Daoy (cell line): ENCODE measurements at places on chromosomes 5 and 9. TPM values are rescaled to one million over a fixed set of nuclear protein-coding genes. Genes with fewer than 3 reads are reported as not detected.

SEMA4D gene
- 2.3 and 4.5 TPM in 2 replicates for total RNA-seq

TOR4A gene
- 13.4 and 18.7 TPM in 2 replicates for total RNA-seq

KCTD16 gene
- 0.63 and 0.65 TPM in 2 replicates for total RNA-seq

SKP2 gene
- total RNA-seq: 31.2 and 33.0 TPM in 2 replicates

ADGRD2 gene
- total RNA-seq: 0.23 TPM in 1 of 2 replicates, not detected in the other

ARHGEF39 gene
- total RNA-seq: 2.9 and 4.2 TPM in 2 replicates

- DNase-seq: no peak
These were observed 74.0 kb downstream of the DIRAS2 start for GRCh38 chr9:90568667-90569066.

- no peak for DNase-seq
These were observed 125.3 kb downstream of the GABBR2 start for GRCh38 chr9:98583417-98583816.

DNA sequence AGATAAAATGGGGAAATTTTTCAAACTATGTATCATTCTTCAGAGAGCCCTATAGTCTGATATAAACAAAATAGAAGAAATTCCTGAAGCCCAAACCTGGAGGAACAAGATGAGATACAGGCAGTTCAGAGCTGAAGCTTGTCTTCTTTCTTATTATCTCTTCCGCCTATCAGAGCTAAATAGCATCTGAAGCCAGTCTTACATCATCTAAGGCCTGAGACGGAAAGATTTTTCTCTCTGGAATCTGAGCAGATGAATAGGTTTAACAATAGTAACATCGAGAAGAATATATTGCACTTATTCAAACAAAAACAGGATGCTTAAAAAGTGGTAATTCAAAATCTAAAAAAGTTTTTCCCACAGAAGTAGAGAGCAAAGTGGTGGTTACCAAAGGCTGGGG, 59.8 kb downstream of the LPAR1 start:
- no peak for DNase-seq

DNA sequence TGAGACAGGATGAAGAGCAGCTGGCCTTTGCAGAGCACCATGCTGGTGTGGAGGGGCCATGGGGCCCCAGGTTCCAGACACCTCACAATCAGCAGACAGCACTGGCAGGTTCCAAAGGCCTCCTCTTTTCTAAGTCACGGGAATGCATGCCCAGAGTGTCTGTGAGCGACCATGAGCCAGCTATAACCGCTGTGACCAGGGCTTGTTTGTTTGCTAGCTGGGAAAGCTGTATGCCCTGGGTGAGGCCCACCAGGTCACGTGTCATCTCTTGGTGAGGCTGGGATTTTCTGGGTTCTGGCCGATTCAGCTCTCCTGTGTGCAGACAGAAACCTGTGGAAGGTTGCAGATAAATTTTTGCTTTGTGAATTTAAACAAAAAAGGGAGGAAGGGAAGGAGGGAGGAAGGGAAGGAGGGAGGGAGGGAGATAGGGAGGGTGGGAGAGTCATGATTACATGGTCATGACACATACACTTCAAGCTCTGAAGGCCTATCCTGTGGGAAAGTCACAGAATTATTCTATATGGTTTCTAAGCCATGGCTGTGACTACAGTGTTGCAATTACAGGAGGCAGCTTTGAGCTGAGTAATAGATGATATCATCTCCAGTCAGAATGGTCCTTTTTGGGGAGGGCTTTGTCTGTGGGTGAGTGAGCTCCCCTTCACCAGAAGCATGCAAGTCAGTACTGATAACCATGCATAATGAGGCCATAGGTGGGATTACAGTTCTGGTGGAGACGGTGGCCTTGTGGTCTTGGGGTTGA, 37.2 kb downstream of the PAPPA start:
- DNase-seq: peak; percentile 88

GRCh38 chr5:102819634-102820033, 64.5 kb downstream of the PAM start:
- no peak for DNase-seq

- no peak for DNase-seq
These were observed 447.7 kb downstream of the KIF4B start for GRCh38 chr5:155461304-155461703.

GRCh38 chr9:93826209-93826608, 128.9 kb downstream of the BARX1 start:
- no peak for DNase-seq

DNA sequence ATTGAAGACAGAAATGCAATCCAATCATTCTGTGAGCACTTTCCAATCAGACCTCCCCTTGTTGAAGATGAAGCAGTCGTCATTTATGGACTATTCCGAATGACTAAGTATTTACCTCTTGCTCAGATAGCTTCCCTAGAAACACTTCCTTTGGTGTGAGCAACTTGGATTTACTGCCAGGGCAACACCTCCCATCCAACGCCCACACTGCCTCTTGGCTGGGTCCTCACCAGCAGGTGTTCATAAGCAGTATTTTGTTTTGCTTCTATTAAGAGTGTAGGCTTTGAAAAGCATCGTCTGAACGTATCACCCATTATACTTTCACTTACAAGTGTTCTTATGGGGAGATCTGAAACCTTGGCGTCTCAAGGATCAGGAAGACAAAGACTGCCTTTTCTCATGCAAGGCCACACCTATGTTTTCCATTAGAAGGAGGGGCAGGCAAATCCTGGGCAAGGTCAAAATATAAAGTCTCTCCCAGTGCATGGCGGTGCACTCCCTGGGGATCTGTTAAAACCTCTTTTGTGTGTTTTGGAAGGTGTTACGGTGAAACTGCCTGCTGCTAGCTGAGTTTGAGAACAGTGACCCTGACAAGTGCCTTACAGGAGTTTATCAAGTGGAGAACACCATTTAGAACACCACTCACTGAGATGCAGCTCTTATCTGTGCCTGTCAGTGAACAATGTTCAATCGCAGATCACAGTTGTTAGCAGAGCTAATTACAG, 10.6 kb upstream of the MARCHF3 start:
- peak; percentile 80 for DNase-seq

DNA sequence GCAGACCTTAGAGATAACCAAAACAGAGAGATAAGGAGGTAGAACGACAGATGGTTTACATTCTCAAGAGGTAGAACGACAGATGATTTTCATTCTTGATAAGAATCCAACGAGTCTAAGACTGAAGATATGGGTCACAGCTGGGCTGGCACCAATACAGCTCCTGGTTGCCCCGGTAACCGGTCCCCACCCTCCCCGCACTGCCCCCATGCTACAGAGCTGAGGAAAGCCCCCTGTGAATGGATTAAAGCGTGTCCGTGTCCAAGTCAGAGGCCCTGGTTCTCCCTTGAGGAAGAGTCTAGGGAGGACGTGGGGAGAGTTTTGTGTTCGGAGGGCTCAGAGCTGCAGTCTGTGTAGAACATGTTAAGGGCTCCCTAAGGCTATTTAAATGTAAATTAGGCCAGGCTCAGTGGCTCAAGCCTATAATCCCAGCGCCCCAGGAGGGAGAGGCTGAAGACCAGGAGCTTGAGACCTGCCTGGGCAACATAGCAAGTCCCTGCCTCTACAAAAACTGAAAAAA, 8.1 kb downstream of the IDNK start:
- no peak for DNase-seq

- DNase-seq: peak; percentile 84
These were observed 423.8 kb downstream of the SPOCK1 start for GRCh38 chr5:137075163-137075970.

DNA sequence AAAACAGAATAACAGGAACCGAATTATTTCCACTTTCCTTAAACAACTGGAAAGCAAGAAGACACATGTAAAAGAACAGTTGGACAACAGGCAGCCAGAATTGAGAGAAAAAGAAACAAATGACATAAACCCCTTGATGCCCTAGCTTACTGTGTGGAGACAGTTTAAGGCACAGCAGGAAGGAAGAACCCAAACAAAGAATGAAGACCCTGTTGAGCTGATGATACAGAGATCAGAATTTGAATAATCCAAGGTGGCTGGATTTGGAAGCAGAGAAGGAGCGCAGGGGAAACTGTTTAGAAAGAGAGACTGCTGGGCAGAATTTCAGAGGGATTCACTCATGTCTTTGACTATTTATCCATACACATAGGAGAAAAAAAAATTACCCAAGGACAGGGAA, 316.3 kb upstream of the POU5F2 start:
- no peak for DNase-seq

DNA sequence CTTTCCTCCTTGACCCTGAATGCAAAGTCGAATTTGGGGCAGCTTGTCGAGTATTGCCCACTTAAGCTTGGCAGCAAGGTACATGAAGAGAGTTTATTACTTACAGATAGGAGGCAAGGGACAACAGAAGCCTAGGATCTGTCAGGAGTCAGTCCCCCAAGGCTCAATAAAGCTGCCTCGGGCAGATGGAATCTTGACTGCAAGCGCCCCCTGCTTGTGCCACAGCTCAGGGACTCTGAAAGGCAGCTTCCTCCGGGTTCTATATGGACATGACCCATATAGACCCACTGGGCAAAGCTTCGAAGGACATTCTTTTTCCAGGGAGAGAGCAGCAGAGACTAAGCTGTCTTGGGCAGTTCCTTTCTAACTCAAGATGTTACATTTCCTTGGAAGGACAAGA, 971.5 kb downstream of the EFNA5 start:
- peak; percentile 28 for DNase-seq

- no peak for DNase-seq
These were observed 159.9 kb upstream of the FER start for GRCh38 chr5:108587821-108588220.

DNA sequence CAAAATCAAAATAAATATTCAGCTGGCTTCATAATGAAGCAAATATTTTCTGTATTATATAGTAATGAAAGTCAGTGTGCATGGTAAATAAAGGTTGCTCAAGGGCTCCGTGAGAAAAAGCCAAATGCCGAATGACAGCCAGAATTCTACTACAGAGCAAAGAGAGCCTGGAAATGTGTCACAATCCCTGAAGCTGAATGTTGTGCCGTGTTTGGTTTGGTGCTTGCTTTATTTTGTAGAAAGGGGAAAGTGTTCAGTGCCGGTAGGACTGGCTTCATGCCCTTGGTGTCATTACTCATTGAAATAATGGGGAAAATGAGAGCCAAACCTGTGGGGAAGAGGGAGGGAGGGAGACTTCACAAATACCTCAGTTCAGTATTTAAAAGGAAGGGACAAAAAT, 26.8 kb upstream of the ADAMTSL1 start:
- DNase-seq: no peak

DNA sequence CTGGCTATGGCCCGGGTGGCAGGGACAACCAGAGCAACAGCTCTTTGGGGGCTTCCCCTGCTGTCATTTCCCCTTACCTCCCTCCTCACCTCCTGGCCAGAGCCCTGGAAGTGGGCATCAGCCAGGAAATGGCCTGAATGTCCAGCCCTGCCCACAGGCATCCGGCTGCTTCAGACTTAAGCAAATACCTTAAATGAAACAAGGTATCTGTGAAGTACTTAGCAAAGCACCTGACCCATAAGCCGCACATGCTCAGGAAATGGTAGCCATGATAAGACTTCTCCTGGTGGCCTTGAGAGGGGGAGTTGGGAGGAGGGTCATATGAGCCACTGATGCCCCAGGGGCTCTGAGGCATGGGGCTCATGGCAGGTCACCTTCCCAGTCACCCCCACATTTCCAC, 43.8 kb downstream of the CAMK2A start:
- DNase-seq: no peak

- DNase-seq: no peak
These were observed 81.1 kb upstream of the SPRY4 start for GRCh38 chr5:142405814-142406395.

DNA sequence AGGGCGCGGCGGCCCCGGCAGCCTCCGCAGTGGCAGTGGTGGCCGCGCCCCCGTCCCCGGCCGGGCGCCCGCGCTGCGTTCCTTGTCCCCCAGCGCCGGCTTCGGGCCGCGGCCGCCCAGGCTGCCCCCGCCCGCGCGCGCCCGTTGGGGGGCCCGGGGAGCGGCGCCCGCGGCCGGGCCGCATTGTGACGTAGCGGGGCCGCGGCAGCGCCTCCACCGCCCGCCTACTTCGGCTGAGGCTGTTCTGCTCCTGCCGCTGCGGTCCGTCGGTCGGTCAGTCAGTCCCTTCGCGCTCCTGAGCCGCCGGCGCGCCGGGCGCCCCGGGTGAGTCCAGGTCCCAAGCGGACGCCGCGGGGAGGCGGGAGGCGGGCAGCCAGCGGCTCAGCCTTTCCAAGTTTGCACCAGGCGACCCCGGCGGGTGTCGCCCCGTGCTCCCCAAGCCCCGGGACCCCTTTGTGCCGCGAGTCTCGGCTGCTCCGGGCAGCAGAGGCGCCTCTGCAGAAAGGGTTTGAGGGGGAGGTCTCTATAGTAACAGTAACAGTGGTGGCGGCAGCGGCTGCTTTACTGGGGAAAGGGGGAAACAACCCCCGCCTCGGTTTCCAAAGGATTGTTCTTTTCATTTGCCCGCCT, at the start of gene SNCAIP:
TSS of gene SNCAIP (plus strand) at position 277 of the 630 bp plus-strand sequence. CDS start 78,898 bp downstream, outside the sequence.
- DNase-seq: peak; percentile 77

GRCh38 chr5:50808406-50808805, 142.0 kb downstream of the PARP8 start:
- no peak for DNase-seq

GRCh38 chr5:34064656-34065055, 21.6 kb upstream of the C1QTNF3 start:
- no peak for DNase-seq
